ENCODE measurements at places on chromosomes 11 and 22. TPM values are rescaled to one million over a fixed set of nuclear protein-coding genes. Genes with fewer than 3 reads are reported as not detected.

The USH1C gene
- not detected for polyA plus RNA-seq

DNA sequence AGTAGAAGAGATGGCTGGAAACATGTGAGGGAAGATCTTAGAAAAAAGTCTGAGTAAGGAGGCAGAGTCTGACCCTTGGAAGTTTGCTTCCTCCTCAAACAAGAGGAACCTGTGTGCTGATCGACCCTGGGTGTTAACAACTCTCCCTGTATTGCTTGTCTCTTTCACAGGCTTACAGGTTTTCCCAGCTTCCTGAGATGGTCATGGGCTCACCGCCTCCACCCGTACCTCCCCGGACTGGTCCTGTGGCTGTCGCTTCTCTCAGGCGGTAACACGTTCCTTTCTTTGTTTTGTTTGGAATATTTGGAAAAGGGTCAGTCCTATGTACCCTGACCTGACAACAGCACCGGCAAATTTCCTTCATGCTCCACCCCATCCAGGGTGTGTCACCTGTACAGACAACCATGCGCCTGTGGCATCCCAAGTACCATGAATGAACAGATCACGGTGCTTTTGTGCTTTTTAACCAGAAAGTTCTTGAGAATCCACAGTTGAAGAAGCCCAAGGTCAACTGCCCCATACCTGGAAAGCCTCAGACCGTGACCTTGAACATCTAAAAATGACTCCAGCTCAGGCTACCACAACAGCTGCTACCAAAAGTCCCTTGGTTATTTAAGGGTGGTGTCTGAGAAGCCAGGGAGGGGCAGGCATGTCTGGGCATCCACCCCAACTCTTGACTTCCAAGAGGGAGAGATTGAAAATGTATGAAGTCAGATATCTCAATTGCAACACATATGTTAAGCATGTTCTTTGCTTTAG lies 44.6 kb downstream of the C11orf91 start:
- DNase-seq, result no peak

The PGA5 gene
- polyA plus RNA-seq, result not detected

DNA sequence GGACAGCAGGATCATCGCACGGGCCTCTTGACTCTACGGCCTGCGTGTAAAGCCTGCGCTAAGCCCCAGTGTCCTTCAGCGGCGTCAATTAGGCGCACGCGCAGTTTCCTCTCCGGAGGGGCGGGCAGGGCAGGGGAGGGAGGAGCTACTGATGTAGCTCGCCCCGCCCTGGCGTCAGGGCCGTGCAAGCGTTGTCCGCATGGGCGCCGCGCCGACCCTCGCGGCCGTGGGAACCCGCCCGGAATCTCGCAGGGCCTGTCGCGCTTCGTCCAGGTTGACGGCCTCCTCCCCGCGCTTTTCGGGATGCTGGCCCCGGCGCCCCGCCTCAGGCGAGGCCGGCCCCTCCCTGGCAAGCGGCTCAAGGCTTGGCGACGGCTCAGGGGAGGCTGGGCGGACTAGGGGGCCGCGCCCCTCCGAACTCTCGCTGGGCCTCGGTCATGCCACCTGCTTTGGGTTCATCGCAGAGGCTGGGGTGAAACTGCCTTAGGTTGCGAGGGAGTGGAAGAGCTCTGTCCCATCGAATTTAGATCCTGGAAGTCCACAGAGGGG lies 61.1 kb downstream of the ST3GAL4 start:
- peak; percentile 88 for DNase-seq

DNA sequence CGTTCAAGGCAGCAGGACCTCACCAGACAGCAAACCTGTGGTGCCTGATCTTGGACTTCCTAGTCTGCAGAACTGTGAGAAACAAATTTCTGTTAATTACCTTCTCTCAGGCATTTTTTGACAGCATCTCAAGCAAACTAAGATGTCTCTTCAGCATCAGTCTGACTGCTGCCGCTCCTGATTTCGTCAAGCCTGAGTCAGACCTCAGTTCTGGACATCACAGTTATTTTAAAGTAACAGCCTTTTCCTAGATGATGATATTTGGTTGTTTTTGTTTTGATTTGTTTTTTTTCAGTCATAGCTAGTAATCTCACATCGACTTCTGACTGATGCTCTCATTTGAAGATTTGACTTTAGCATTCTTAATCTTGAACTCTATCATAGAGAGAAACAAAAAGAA lies 71.9 kb downstream of the BLID start:
- DNase-seq, result no peak

GRCh38 chr11:69049490-69049867 lies 747 bp downstream of the TPCN2 start:
- DNase-seq, result peak; percentile 48

The RTN4R gene
- 0.39 TPM for polyA plus RNA-seq

- DNase-seq, result no peak
Observed at GRCh38 chr11:88293931-88294330, 43.6 kb downstream of the CTSC start.

DNA sequence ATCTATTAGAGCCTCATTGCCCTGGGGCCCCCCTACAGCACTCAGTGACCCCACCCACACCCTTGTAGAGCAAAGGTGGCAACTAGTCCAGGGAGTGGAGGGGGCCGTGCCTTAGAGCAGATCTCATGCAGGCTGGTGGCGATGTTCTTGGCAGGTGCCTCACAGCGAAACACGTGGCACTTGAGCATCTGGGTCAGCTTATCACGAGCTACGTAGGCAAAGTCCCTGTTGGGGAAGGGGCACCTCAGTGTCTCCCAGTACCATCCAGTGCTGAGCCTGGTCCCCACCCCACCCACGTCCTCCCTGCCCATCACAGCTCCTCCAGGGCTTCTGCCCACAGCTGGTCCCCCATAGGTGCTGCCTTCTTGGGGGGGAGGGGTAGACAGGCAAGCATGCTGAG lies 11.2 kb downstream of the SMPD1 start:
- DNase-seq, result no peak

DNA sequence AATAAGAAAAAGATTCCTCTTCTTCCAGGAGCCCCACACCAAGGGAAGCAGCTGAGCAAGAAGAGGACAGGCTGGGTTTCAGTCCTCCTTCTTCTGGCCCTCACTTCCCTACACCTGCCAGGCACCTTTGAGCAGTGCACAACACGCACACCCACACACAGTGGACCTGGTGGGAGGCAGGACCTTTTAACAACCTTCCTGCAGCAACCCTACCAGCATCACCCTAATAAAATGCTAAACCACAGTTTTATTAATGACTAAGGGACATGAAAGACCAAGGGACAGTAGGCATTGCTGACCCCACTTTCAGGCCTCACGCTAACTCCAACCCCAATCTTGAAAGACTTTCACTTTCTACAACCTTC lies 12.2 kb downstream of the ARAP1 start:
- no peak for DNase-seq

GRCh38 chr11:79050786-79051185 lies 390.0 kb downstream of the TENM4 start:
- DNase-seq, result no peak

DNA sequence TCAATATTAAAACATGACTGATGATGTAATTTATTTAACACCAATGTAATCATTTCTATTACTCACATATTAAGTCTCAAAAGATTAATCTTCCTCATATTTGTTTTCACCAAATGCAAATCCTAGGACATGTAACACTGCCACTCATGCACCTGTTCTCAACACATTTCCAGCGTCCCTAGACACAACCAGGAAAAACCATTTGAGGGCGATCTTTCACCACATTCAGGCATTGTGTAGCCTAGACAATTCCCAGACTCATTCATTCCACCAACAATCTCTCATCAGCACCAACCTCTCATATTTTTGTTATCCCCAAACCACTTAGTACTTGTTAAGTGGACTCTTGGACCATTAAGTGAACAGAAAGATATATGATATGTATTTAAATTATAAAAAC lies 66.1 kb downstream of the SLC36A4 start:
- DNase-seq, result no peak

DNA sequence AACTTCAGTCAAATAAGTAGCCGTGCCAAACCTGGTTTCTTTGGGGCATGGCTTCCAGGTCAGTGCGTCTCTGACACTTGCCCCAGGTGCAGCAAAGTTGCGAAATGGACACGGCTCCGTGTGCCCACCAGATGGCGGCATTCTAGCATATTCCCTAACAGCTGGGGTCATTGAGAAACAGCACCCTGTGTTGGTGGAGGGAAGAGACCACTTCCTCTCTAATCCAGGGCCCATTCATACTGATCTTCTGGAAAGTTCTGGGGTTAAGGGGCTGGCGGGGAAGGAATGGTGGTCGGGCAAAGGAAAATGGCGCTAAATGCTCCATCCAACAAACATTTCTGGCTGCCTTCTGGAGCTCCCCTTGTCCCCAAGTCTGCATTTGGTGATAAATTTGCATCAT lies 141.2 kb upstream of the TIMP3 start:
- DNase-seq, result peak; percentile 81

The PDE3B gene
- polyA plus RNA-seq, result 0.26 TPM
